Activated CD8-positive, alpha-beta T cell treated with anti-CD3 and anti-CD28 coated beads, Interleukin-2, amount 10 ng/mL, durations not matched to agents 7 days and 5 days (primary cell): ENCODE measurements at places on chromosomes 7 and 10. TPM values are rescaled to one million over a fixed set of nuclear protein-coding genes. Genes with fewer than 3 reads are reported as not detected.

The SCD gene
- total RNA-seq: 239 TPM

DNA sequence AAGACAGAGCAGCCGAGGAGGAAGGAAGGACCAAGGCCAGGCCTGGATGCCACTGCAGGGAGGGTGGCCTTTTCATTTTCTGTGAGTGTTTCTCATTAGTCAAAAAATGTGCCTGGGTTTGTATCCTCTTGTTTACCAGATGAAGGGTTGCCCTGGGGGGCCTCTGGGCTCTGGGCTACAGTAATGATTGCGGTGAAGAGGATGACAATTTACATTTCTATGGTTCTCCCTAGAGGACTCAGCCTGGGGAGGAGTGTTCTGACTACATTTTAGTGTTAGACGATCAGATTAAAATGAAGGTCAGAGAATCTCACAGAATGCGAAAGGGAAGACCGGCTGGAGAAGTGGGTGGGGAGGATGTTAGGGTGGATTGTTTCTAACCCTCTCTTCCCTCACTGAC, 108.0 kb upstream of the KMT2C start:
- DNase-seq: no peak

DNA sequence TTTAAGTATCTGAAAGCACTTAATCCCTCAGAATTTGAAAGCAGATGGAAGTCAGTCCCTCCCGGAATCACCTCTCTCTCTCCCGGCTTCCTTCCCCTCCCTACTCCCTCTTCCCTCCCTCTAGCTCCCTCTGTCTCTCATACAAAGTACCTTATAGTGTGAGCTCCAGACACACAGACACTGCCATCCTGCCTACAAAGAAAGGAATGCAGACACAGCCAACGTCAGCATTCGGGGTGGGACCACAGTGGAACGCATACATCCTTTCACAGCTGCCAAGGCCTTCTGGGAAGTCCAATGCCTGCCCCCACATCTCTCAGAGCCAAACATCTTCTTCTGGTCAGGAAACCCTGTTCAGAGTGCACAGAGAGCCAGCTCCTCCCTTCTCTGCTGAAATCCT, 9.3 kb downstream of the NOD1 start:
- DNase-seq: no peak

- no peak for DNase-seq
Measured at GRCh38 chr7:65846008-65846570, 26.8 kb upstream of the VKORC1L1 start.

GRCh38 chr10:12063483-12063818, 5.3 kb upstream of the DHTKD1 start:
- no peak for DNase-seq

DNA sequence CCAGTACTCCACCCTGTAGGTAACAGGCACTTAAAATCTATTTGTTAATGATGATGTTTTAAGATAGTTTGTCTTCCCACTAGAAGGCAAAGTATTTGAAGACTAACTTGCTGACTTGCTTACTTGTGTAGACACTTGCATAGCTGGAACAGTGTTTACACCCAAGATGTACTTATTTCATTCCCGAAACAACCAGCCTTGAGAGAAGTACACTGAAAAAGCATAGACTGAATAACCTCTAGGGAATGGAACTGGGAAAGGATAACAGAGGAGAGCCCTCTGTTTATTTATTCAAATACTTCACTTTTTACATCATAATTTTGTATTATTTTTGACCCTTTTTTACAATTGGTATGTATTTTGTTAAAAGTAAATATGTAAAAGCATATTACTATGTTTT, 33.1 kb upstream of the TMEM26 start:
- DNase-seq: no peak
